ENCODE measurements at places on chromosomes 6 and 20. TPM values are rescaled to one million over a fixed set of nuclear protein-coding genes. Genes with fewer than 3 reads are reported as not detected.
A peak's percentile ranks its signal among the peaks of the same experiment; 100 is the strongest.

The SYCP2 gene
- total RNA-seq = 0.22 TPM

The GRIK2 gene
- 0.38 TPM for total RNA-seq

- no peak overlapping the region for H3K4me3 ChIP-seq
- H3K36me3 ChIP-seq = no peaks in the 10 kb centered on the region
- no peak for DNase-seq
- peaks cover 15% of the 10 kb centered on the region for H3K27me3 ChIP-seq
Measured at GRCh38 chr6:38943964-38944363, 104.6 kb upstream of the GLP1R start.

- no peaks in the 10 kb centered on the region for H3K27me3 ChIP-seq
- no peak overlapping the region for H3K4me3 ChIP-seq
- peak overlapping the region; percentile 71 for H3K27ac ChIP-seq
- peak; percentile 57 for DNase-seq
- H3K4me1 ChIP-seq = peaks cover 63% of the 10 kb centered on the region
- H3K36me3 ChIP-seq = no peaks in the 10 kb centered on the region
Measured at GRCh38 chr20:49675368-49676151, 38.1 kb downstream of the B4GALT5 start.

GRCh38 chr6:41522780-41523548 lies 23.2 kb upstream of the FOXP4 start:
- DNase-seq = no peak
- H3K4me3 ChIP-seq = no peak overlapping the region
- no peaks in the 10 kb centered on the region for H3K36me3 ChIP-seq
- H3K4me1 ChIP-seq = no peaks in the 10 kb centered on the region
- H3K27me3 ChIP-seq = peaks cover 23% of the 10 kb centered on the region

The ADTRP gene
- total RNA-seq = 1.3 TPM

GRCh38 chr20:58218665-58219341 lies 9.7 kb downstream of the ANKRD60 start:
- DNase-seq = no peak
- H3K4me3 ChIP-seq = peak overlapping the region; percentile 39
- H3K27me3 ChIP-seq = no peaks in the 10 kb centered on the region
- H3K36me3 ChIP-seq = no peaks in the 10 kb centered on the region

All from GM23248 (cell line).